ENCODE measurements at places on chromosomes 6 and 20.

DNA sequence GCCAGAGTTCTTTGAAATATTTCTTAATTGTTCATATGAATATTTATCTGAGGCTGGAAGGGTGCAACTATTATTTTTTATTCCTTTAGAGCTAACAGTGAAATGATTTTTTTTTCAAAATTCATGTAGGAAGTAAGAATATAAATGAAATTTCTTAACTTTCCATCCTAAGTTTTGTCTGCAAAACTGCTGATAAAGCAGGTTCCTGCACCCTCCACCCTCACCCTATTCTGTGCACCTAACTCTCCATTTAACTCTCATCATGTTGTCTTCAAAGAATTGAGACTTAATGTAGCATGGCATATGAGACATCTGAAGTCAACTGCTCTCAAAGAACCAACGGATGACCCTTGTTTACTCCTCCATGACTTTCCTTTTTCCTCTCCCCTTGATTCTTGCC, 23.5 kb upstream of the MANEA start:
- no peak for DNase-seq

- DNase-seq: no peak
Measured at GRCh38 chr6:11188161-11188915, 44.1 kb downstream of the NEDD9 start.

GRCh38 chr6:130525408-130525807, 159.6 kb downstream of the TMEM200A start:
- DNase-seq: no peak

DNA sequence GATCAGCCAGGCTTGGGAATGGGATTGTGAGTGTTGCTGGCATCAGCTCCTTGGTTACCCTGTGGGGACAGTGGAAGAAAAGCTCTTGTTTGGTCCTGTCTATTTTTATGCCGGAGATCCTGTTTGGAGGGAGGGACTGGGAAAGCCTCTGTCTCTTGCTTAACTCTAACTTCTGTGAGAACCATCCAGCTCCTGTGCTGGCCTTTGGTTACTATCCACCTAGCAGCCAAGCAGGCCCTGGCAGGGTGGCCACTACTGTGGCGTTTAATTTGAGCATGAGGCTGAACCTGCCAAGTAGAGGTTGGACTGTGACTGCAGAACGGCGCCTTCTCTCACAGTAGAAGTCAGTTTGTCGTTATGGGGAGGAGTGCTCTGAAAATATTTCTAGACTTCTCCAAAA, 193.3 kb downstream of the UTRN start:
- no peak for DNase-seq

GRCh38 chr6:134169871-134170486, 117.6 kb upstream of the SLC2A12 start:
- no peak for DNase-seq

DNA sequence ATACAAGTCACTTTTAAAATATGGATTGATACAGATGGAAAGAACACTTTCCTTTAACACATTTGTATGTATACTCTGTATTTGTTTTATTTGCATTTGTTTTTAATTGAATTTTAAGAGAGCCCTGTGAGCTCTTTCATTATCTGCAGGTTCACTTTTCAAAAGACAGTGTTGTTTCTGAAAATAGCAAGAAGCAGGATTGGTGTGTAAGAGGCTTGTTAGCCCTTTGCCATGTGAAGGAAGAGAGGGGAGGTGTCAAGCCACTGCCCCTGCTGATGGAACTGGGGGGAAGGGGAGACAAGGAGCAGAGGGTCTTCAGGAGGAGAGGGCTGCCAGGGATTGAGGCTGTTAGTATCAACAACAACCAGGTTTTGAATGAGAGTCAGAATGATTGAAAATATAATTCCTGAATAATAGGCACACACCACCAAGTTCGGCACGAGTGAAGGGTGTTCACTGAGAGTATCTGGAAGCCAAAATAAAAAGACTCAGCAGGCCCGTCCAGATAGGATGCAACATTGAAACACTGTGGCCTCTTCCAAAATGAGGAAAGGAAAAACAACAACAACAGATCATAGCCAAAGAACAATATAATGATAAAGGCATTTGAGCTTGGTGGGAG, 12.6 kb upstream of the PBOV1 start:
- no peak for DNase-seq

GRCh38 chr6:109235481-109236038, 140.3 kb downstream of the CEP57L1 start:
- no peak for DNase-seq

GRCh38 chr6:64973142-64973541, 733.9 kb downstream of the EYS start:
- DNase-seq: no peak

GRCh38 chr6:168584671-168585070, 143.7 kb downstream of the SMOC2 start:
- no peak for DNase-seq

DNA sequence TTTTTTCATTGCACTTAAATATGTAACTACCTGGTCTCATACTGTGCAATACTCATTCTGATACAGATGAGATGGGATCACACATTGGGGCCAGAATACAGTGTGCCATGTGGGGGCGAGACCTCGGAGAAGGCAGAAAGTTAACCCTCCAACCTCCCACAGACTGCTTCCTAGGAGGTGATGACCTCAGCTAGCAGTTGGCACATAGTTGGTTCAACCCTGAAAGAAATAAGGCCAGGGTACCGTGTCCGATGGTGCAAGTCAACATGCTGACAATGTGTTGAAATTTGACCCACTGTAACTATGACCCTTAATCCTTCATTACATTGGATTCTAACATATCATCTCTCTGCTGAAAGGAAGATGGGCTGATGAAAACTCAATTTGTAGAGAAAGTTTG, 61.9 kb downstream of the GJA10 start:
- DNase-seq: no peak
